ENCODE measurements at places on chromosomes 6 and 20.

GRCh38 chr6:102902471-102902870 is 1509.0 kb downstream of the GRIK2 start:
- no peak for DNase-seq

DNA sequence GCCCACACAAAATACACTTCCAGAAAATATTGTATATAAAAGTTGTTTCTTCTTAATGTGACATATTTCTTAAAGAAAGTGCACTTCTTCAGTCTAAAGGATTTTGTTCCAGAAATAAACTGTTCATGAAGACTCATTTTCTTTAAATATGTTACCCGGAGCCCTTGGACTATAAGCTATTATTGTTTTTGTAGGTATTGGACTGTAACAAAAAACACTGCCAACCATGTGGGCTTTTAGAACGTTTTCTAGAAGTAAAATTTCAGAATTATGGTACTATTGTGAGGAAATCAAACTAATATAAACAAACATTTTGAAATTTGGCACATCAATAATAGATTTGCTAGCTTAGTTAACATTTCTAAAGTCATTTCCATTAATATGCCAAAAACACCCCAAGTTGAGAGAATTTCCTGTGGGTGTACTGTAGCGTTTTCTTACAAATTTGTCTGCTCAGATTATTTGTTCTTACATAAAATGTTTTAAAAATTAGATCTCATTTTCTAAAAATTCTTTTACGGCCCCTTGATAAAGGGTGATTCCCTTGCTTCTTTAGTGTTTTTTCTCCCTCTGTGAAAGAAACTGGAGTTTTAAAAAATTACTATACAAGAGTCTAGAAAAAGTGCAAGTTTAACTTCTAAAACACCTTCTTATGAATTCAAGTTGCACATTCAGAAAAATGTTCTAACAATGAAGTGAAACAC is 3.4 kb downstream of the NKX2-4 start:
- DNase-seq = no peak

DNA sequence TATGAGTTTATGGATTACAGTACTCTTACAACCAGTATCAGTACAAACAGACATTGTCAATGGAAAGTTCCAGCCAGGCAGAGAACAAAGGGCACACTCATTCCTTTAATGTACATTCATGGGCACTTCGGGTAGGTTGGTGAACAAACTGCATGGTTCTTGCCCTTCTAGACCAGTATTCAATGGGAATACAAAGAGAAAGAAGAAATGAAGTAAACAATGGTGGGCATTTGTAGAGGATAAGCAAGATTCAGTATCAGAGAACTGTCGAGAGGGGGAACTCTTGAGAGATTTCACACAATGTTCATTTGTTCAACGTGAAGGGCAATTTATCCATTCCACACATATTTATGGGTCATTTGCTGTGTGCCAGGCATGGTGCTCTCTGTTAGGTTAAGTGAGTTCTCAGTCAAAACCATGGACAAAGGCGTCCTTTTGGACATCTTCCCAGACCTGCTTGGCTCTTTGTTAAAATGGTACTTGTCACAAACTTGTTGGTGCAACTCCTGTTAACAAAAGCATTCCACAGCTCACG is 714.8 kb downstream of the DHX35 start:
- DNase-seq = no peak

- no peak for DNase-seq
Observed at GRCh38 chr6:10901770-10902169, 14.9 kb downstream of the SYCP2L start.

DNA sequence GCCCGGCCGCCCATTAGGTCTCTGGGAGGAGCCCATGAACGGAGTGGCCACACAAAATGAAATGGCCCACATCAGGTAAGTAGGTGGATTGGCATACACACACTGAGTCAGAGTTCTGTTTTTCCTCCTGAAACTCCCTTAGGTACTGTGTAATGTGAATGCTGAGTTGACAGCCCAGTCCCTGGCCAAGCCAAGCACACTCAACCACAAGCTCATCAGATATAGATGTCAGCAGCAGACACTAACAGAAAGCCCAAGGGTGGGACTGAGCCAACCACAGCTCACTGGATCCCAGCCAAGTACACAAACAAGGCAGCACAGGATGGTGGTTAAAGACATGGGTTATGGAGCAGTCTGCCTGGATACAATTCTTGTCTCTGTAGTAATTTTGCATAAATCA is 403.4 kb downstream of the GJA1 start:
- peak; percentile 3 for DNase-seq

- no peak for DNase-seq
Observed at GRCh38 chr6:92270365-92270764, 1149.0 kb downstream of the EPHA7 start.

DNA sequence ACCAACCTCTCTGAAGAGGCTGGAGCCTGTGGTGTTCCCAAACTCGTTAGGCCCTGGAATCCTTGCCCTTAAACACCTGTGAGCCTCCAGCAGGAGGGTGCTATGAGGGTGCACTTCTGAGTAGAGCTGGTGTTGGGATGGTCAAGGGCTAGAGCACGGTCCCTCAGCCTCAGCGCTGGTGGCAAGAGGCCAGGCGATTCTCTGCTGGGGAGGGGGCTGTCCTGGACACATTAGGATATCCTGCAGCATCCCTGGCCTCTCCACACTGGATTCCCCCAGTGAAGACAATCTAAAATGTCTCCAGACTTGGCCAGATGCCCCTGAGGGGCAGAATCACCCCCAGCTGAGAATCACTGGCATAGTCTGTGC is 157.8 kb downstream of the SYCP2 start:
- no peak for DNase-seq

- no peak for DNase-seq
Observed at GRCh38 chr6:135675026-135675425, 176.5 kb upstream of the PDE7B start.

DNA sequence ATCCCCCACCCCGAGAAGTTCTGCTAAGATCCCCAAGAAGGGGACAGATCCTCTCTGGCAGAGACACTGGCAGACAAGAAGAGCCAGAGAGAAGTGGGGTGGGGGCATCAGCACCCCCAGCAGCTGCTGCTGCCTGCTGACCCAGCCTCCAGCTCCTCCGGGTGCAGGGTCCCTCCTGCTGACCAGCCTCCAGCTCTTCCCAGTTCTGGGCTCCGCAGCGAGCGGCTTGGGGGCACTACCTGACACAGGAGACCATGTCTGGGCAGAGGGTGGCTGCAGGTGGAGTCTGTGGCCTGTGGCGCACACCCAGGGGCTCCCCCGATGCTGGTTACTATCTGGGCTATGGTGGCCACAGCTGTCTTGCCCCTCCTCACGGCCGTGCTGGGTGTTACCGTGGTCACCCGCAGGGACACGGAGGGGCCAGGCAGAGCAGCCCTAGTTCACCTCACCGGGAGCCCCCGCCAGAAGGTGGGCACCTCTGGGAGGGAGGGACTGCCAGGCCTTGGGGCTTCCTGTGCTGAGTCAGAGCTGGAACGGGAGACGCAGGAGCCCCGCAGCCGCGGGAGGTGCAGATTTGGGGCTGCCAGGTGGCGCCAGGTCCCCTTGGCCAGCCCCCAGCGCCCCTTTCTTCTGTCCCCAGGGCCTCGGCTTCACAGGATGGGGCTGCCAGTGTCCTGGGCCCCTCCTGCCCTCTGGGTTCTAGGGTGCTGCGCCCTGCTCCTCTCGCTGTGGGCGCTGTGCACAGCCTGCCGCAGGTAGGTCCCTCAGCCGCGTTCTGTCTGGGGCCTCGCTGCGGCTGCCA is 630 bp downstream of the LIME1 start:
- peak; percentile 77 for DNase-seq

GRCh38 chr6:40387127-40387870 is 199.9 kb downstream of the LRFN2 start:
- peak; percentile 39 for DNase-seq

DNA sequence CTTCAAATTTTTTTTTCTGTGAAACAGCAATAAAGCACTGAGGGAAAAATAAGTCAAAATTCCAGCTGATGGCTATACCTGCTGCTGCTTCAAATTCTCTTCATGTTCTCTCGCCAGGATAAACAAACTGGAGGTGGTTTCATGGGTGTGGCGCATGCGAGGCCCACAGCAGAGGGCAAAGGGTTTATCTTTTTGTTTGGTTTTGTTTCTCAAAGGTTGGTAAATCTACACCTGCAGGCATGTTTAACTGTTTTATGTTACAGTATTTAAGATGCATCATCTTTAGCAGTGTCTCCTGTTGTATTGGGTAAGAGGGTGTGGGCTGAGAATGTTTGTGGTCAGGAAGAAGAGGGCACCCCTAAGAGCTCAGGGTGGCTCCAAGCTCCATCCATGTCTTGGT is 342.2 kb downstream of the CDH26 start:
- DNase-seq = no peak

GRCh38 chr20:46010491-46011391 is 2.0 kb downstream of the MMP9 start:
- DNase-seq = peak; percentile 52

DNA sequence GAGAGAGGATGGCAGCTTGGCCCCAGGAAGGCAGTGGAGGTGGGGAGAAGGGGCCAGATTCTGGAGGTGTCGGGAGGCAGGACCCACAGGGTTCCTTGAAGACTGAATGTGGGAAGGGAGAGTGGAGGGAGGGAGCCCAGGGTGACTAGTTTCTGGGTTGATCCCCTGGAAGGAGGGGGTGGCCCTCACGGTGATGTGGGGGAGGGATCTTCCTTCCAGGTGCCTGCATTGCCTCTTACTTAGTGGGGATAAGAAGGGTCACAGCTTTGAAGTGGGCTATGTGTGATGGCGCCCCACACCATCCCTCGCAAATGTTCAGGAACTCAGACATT is 26.7 kb downstream of the VSTM2L start:
- no peak for DNase-seq

DNA sequence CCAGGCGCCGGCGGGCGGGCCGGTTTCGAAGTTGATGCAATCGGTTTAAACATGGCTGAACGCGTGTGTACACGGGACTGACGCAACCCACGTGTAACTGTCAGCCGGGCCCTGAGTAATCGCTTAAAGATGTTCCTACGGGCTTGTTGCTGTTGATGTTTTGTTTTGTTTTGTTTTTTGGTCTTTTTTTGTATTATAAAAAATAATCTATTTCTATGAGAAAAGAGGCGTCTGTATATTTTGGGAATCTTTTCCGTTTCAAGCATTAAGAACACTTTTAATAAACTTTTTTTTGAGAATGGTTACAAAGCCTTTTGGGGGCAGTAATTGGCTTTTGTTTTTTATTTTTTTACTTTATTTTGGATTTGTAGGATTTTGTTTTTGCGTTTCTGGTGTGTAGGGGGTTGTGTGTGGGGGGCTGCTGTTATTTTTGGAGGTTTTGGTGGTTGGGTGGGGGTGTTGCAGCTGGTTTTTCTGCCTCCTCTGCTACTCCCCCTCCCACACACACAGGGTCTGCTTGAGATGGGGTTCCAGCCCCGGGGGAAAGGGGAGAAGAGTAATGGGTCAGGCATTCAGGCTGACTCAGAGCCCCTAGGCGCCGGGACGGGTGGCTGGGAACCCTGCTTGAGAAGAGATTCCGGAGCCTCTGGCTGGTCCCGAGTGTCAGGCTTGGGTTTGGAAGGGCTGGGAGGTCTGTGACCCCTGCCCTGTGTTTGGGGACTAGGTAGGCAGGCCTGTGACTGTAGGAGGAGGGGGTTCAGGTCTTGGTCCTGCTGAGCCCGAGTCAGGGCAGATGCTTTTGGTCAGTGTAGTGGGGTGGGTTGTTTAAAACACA is 2.0 kb downstream of the CEBPB start:
- DNase-seq = peak; percentile 80

DNA sequence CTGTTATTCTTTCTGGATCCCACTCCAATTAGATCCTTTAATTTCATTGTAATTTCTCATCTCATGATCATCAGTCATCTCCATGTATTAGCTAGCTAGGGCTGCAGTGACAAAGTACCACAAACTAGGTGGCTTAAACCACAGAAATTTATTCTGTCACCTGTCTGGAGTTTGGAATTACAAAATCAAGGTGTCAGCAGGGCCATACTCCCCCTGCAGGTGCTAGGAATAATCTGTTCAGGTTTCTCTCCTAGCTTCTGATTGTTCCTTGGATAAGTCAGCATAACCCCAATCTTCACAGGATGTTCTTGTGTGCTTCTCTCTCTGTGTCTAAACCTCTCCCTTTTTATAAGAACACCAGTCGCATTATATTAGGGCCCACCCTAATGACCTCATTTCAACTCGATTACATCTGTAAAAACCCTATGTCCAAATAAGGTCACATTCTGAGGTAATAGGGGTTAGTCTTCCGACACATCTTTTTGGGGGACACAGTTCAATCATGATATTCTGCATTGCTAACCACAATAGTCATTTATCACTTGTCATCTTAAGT is 40.5 kb downstream of the BEND6 start:
- DNase-seq = no peak

GRCh38 chr6:74690365-74690764 is 515.5 kb downstream of the COL12A1 start:
- DNase-seq = no peak

DNA sequence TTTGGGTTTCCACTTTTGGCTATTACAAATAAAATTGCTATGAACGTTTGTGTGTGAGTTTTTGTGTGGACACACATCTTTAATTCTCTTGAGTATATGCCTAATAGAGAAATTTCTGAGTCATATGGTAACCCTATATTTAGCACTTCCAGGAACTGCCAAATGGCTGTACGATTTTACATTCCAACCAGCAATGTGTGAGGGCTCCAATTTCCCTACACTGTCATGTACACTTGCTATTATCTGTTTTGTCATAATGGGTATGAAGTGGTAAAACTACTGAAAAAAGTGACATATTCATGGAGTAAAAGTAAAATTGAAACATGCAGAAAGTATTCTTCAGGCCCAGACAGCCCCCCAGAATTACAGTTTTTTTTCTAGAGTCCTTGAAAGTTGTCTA is 59.6 kb upstream of the ESR1 start:
- DNase-seq = no peak

DNA sequence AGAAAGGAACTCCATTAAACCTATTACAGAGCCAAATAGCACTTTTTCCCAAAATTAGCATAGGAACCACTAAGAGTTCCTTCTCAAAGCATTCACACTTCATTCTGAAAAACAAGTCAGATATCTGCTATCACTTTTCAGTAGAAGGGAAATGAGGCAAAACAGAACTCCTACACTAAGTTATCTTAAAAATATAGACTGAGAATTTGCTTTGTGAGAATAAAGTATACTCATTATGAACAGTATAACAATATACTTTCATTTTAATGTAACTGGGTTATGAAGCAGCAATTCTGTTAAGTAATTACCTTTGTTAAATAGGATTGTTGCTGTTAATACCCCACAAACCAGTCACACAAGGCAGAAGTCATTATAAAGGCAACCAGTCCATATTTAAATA is 8.7 kb downstream of the MTRF1L start:
- DNase-seq = no peak
